ENCODE measurements at places on chromosomes 16 and 17.

DNA sequence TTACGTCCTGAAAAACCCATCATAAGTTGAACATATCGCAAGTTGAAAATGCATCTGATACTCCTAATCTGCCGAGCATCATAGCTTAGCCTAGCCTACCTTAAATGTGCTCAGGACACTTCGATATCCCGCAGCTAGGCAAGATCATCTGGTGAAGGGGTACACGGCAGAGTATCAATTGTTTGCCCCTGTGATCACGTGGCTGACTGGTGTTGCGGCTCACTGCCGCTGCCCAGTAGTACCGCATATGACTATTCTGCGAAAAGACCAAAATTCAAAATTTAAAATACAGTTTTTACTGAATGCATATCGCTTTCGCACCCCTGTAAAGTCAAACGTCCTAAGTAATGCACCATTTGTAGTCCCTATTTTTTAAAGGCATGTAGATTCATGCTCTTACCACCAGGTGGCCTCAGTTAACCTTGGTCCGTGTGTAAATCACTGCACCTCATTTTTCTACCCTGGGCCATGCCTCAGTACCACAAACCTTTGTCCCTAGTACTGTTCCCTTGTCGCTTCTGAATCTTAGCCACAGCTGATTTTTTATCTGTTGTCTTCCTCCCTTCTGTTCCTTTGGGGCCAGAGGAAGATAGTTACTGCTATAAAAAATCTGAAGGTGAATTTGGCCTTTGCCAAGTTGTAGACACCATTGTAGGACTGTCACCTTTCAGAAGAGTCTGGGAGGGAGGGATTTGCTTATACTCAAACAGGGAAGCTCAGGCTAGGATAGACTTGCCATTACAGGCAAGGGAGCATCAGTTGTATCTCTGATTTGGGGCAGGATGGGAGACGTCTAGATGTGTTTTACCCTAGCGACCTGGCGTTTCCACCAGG, 34.4 kb downstream of the WWP2 start:
- peak; percentile 21 for DNase-seq

- no peak for DNase-seq
Measured at GRCh38 chr16:50535506-50536257, 12.5 kb upstream of the NKD1 start.

DNA sequence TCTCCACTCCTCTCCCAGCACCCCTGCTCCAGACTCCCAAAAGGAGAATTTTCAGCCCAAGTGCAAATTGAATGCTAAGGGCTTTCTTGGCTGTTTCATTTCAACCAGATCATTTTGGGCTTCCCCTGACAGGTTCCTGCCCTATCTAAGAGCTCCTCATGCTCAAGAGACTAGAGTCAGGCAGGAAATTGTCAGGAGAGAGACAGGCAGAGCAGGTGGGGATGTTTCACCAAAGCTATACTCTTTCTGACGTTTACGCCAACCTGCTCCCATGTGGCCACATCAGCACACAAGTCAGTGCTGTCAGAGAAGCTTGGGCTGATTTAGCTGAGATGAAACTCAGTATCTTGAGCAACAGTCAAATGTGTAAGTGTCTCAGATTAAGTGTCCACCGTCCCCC, 31.4 kb downstream of the HIC1 start:
- DNase-seq: no peak

GRCh38 chr16:87230571-87230970, 86.6 kb downstream of the C16orf95 start:
- no peak for DNase-seq

GRCh38 chr16:50282010-50282538, 15.7 kb downstream of the ADCY7 start:
- DNase-seq: no peak

Measured in T47D (cell line).